Stimulated activated CD4-positive, alpha-beta T cell treated with anti-CD3 and anti-CD28 coated beads, Interleukin-1b, Interleukin-23, amount 100 ng/mL, for 24 hours (primary cell): ENCODE measurements at places on chromosomes 5 and 9.

- DNase-seq: no peak
These were observed 1.1 kb upstream of the SMC2 start for GRCh38 chr9:104092875-104093600.

GRCh38 chr5:144915452-144915851 lies 744.8 kb downstream of the KCTD16 start:
- no peak for DNase-seq

DNA sequence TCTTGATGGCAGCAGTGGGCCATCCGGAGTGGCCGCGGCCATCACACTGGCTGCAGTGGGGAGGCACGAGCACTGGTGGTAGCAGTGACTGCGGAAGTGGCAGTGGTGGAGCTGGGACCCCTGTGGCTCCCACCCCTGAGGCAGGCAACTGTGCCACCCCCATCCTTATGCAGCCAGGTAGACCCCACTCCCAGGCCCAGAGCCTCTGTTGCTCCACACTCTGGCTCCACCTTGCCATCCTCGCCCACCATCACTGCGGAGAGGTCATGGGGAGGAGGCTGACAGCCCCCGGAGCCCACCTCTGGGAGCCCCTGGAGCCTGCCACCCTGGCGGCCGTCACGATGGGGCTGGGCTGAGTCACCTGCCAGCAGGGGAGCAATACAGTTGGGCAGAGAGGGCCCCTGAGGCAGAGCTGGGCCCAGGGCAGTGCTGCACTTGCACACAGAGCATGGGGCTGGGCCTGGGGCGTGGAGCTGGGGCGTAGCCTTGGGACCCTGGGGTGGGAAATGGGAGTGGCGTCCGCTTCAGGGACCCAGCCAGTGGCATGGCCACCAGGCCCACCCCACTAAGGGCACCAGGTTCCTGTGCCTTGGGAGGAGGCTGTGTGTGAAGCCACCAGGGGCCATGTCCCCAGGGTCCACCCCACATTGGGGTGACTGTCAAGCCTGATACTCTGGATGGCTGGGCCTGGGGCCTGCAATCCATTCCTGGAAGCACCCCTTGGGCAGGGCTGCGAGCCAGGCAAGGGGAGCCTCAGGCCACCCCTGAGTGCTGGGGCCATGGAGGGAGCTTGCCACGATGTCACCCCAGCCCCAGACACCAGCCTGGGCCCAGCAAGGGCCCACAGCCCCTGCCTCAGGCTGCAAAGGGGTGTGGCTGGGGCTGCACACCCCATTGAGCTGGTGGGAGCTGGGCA lies 7.7 kb downstream of the AMBP start:
- DNase-seq: no peak

GRCh38 chr9:132647806-132648205 lies 22.0 kb downstream of the DDX31 start:
- DNase-seq: no peak

DNA sequence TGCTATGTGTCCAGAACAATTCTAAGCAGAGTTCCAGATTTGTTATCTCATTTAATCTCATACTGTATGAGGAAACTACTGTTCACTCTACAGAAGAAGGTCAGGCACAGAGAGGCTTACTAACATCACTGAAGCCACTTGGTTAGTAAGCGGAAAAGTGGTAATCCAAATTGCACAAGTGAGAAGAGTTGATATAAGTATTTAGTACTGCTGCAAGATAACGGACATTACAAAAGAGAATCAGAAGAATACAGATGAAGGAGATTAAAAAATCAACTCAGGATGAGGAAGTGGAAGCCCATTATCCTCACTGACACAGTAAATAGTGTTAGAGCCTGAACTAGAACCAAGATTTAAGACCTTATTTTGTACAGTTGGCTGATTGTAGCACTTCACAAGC lies 22.3 kb upstream of the TLR4 start:
- no peak for DNase-seq

- no peak for DNase-seq
These were observed 47.2 kb downstream of the OR2K2 start for GRCh38 chr9:111282845-111283244.

DNA sequence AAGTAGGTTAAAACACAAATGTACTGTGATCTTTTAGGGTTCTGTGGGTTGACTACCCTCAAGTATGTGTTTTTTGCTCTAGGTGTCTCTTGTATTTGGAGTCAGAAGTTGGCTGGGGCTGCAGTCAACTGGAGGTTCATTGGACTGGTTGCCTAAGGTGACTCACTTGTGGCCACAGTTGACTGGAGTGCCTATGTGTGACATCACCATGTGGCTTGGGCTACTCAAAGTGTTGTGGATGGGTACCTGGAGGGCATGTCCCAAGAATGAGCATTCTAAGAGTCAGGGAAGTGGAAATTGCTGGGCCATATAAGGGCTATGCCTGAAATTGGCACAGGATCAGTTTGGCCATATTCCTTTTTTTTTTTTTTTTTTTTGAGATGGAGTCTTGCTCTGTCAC lies 27.4 kb downstream of the SNX30 start:
- DNase-seq: no peak

GRCh38 chr5:130102960-130103359 lies 198.7 kb downstream of the CHSY3 start:
- no peak for DNase-seq

DNA sequence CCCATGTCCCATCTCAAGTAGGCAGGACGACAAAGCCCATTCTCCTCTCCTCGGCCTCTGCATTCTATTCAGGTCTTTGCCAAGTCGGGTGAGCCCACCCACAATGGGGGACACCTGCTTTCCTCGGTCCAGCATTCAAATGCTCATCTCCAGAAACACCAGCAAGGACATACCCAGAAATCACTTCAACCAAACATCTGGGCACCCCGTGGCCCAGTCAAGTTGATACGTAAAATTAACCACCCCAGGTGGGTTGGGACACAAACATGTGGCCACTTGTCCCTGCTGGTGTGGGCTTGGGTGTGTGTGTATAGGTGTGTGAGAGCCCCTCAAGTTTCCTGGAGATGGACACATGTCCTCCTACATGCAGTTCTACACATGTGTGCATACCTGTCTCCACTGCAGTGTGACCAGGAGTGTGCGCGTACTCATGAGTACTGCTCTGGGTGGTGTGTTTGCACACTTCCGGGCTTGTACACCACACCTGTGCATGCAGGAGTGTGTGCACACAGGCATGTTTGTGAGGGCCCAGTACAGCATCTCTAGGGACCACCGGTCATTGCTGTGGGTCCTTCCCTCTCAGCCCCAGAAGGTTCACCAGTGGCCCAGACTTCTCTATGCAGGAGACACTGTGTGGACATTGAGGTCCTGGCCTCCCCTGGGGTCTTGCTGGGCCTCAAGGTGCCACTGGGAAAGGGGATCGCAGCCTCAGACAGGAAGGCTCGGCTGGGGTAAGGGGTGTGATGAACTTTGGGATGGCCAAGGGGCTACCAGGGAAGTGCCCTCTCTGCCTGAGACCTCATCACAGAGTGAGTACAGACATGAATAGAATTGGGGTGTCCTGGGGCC lies 35.4 kb upstream of the RXRA start:
- no peak for DNase-seq

GRCh38 chr9:34690983-34691935 lies at the start of gene CCL19:
Gene CCL19, minus strand, starts transcription at chr9:34691276. Its CDS starts 137 bp downstream, at chr9:34691139.
- DNase-seq: no peak

GRCh38 chr9:77827104-77827784 lies 179.1 kb upstream of the GNA14 start:
- DNase-seq: no peak

GRCh38 chr5:77920359-77921058 lies 144.4 kb upstream of the TBCA start:
- no peak for DNase-seq

GRCh38 chr9:83130541-83130940 lies 67.6 kb upstream of the RASEF start:
- no peak for DNase-seq

GRCh38 chr9:115230924-115231515 lies 113.1 kb upstream of the TNC start:
- DNase-seq: no peak

- DNase-seq: no peak
These were observed 40.5 kb downstream of the C9orf50 start for GRCh38 chr9:129580211-129580915.

DNA sequence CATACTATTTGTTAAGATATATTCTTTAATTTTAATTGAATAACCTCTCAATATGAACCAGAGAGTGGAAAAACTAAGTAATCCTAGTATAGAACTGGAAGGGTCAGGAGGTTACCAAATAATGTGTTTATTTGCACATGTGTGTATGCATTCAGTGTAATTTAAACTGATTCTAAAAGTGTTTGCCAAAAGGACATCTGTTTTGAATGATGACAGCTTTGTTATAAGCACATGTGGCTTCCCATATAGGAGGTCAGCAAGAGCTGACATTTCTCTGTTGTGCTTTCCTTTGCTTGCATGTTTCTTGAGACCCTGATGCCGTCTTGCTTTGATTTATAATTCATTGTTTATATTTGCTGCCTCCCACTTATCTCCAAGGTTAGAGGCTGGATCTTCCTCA lies 383.4 kb downstream of the BRINP1 start:
- DNase-seq: no peak

- no peak for DNase-seq
These were observed 34.1 kb downstream of the STARD4 start for GRCh38 chr5:111478266-111478665.

DNA sequence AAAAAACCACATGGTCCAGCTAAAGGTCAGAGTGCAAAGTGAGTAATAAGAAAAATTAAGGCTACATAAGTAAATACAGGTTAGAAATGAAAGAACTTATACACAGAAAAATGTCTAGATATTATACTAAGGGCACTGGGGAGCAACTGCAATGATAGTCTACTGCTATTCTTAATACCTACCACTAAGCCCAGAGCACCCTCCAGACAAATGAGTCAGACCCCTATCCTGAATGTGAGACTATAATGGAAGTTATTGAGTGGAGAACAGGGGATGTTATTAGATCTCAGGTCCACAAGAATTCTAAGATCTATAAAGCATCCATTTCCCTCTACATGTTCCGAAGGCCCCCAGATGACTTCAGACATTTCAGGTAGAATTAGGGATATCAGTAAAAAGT lies 438.3 kb downstream of the PRELID2 start:
- no peak for DNase-seq

GRCh38 chr5:37803487-37803886 lies 36.4 kb downstream of the GDNF start:
- DNase-seq: no peak

DNA sequence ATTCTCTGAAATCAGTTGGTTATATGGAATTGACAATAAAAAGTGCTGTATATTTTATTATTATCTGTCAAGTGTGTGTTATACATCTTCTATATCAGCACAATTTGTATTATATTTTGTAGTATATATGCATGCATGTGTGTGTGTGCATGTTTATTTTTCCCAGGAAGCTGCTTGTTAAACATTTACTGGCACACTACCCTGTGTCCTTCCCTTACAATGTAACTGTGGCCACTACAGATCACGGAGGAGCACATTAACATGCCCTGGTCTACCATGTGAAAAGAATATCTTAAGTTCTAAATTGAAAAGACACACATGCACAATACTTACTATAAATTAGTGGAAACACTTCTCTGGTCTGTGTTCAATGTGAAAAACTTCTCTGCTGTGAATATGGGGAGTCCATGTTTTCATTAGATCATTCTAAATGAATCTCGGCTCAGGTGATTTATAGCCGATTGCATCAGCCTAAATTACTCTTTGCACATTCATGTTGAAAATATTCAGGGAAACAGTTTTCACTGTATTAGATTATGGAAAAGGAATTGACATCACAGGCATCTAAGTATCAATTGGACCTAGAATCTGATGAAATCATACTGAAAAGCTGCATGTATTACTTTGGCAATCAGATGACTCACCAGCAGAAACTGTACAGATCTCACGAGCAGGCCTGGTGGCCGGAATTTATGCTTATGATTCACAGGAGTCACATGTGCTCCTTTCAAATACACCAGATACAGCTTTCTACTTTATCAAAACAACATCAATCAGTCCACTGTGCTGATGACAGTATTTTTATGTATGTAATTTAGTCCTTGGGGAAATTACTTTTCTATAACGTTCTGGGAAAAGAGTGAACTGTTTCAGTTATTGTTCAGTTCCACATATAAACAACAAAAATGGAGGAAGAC lies 39.4 kb downstream of the LURAP1L start:
- no peak for DNase-seq

GRCh38 chr5:142315096-142315900 lies 9.5 kb downstream of the SPRY4 start:
- no peak for DNase-seq

- no peak for DNase-seq
These were observed 132.4 kb upstream of the NIPBL start for GRCh38 chr5:36743891-36744772.

DNA sequence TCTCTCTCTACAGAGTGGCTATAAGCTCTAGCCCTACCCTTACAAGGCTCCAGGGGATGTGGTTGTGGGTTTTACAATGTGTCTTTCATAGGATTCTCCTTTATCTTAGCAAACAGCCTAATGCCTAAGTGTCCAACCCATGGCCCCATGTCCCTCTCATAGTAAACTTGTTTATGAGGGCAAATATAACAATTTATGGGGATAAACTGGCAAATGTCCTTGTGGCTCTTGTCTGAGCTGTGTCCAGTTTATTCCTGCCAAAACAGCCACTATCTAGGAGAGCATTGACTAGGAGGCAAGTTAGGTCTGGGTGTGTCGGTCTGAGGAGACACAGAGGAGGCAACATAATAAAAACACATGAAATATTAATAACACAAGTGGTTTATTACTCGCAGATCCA lies 335.1 kb downstream of the IZUMO3 start:
- DNase-seq: no peak

DNA sequence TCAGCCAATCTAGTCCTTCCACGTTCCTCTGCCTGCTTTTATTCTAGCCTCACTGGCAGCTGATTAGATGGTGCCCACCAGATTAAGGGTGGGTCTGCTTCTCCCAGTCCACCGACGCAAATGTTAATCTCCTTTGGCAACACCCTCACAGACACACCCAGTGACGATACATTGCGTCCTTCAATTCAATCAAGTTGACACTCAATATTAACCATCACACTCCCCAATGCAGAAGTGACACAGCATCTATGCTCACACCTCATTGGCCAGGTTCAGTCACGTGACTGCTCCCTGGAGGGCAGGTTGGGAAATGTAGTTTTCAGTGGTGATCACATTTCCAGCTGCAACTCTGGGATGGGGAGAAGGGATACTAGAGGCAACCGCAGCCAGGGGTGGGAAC lies 13.0 kb downstream of the SUSD3 start:
- no peak for DNase-seq

DNA sequence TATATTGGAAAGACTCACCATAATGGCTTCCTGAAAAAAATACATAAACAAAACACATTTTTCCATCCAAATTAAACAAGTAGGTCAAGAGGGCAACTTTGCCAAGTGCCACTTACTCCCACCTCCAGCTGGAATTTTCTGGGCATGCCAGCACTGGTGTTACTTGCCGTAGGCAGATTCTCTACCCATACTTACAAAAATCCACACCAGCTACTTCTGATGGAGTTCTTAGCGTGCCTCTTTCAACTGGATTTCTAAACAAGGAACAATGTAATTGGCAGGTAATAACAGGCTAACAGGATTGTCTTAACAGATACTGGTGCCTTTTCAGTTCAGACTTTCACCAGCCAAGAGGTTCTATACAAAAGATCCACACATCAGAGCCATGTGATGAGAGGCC lies 301.4 kb downstream of the MLLT3 start:
- DNase-seq: no peak
